ENCODE measurements at places on chromosomes 11 and 22.

- no peak for DNase-seq
Observed at GRCh38 chr22:37281646-37282384, 493 bp upstream of the CYTH4 start.

- DNase-seq, result peak; percentile 27
Observed at GRCh38 chr22:36986242-36986821, 32.9 kb downstream of the TST start.

DNA sequence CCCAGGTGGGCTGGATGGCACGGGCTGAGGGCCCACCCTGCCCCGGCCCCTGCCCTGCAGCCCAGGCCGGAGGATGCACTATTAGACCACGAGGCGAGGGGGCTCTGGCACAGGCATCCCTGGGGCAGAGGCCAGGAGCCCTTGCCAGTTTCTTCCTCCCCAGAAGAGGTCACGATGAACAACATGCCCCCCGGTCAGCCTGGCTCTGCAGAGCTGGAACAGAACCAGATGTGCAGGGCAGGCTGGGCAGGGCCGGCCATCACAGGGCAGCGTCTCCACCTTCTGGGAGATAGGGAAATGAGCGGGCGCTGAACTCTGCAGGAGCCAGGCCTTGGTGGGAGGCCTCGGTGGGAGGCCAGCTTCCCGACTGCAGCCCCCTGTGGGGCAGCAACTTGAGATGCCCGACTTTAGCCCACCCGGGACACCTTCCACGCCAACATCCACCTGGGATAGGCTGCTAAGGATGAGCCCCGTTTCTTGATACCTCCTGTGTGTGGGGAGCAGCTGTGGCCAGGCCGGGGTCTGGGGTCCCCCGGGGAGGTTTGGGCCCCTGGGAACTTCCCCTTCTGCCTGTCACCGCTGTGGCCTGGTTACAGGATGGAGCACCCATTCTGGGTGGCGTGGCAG, 21.8 kb upstream of the GNB1L start:
- DNase-seq, result no peak

DNA sequence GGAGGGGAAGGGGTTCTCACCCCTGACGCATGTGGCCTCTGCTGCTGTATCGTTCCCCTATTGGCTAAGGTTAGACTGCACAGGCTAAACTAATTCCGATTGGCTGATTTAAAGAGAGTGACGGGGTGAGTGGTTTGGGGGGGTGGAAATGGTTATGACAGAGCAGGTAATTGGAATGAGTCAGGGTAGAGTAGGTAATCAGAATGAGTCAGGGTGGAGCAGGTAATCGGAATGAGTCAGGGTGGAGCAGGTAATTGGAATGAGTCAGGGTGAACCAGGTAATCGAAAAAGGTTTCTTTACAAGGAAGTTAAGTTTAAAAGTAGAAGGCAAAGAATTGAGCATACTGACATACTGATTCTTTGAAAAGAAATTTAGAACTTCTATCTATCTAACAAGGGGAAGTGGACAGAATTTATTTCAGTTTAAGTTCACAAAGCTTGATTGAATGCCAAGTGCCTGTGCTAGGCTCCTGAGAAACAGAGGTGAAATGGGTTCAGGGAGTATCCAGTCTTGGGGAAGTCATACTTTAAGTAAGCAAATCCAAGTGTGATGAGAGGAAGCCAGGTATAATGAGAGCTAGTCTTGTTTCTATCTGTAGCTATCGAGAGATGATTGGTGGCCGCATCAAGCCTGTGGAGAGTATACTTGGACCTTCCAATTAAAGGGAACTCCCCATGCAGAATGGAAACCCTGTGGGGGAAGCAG, 58.0 kb downstream of the C11orf91 start:
- DNase-seq, result no peak

- no peak for DNase-seq
Observed at GRCh38 chr11:95512682-95513081, 276.9 kb downstream of the FAM76B start.

DNA sequence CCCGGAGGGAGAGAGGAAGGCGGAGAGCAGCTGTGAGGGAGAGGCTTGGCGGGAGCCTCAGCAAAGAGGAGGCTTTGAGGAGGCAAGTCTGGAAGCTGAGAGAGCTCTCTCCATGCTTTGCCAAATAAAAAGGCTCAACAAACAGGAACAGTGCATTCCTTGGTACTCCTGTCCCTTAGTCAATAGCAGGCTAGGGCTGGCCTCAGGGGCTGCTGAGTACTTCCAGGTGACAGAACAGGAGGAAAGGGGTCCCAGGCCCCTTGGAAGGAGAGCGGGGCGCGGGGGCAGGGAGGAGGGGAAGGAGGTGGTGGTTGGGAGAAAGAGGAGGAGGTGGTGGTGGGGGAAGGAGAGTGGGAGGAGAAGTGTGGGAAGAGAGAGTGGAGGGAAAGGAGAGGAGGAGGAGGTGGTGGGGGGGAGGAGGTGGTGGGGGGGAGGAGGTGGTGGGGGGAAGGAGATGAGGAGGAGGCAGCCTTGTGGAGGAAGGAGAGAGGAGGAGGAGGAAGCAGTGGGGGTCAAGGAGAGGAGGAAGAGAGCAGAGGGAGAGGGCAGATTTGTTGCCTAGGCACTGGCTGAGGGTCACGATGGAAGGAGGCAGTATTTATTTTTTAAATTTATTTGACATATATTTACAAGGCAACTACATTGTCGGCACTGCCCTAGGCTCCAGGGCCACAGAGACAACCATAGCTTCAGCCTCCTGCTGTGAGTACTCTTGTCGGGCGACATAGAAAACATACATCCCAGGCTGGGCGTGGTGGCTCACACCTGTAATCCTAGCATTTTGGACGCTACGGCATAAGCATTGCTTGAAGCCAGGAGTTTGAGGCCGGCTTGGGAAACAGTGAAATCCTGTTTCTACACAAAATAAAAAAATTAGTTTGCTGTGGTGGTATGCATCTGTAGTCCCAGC, 74.2 kb upstream of the ZBED5 start:
- DNase-seq, result no peak

DNA sequence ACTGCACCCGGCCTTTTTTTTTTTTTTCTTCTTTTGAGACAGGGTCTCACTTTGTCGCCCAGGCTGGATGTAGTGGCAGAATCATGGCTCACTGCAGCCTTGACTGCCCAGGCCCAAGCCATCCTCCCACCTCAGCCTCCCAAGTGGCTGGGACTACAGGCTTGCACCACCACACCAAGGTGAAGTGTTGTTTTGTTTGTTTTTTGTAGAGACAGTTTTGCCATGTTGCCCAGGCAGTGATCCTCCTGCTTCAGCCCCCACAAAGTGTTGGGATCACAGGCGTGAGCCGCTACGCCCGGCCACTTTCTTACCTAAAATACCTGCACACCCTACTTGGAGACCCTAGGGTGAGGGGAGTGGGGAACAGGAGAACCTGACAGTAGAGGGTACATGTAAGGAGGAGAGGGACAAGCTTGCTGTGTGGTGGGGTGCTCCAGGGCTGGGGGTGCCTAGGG, 4.5 kb upstream of the AIFM3 start:
- no peak for DNase-seq

DNA sequence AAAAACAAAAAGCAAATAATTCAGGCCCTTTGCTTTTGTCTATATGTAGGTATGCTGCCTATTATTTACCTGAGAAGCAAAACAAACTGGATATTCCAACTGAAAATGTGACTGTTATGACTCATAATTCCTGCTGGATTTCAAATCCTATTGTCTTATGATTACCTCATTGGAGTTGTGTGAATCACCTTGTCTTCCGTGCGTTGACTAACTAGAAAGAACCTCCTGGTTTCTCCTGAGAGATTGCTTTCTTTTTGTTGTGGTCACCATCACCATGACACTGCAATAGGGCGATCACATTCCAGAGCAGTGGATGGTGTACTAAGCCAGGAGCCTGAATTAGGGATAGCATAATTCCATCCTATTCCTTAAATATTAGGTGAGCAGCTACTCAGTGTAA, 23.0 kb upstream of the EXPH5 start:
- no peak for DNase-seq

GRCh38 chr22:37070334-37070733, 18.8 kb downstream of the KCTD17 start:
- no peak for DNase-seq

GRCh38 chr22:39091126-39092081, 5.6 kb upstream of the APOBEC3H start:
- no peak for DNase-seq

- DNase-seq, result no peak
Observed at GRCh38 chr11:120545813-120546212, 34.3 kb downstream of the GRIK4 start.

GRCh38 chr22:22973336-22973735, 85.7 kb downstream of the IGLL5 start:
- DNase-seq, result no peak

GRCh38 chr22:31739795-31740201, 10.1 kb downstream of the PRR14L start:
- DNase-seq, result no peak

DNA sequence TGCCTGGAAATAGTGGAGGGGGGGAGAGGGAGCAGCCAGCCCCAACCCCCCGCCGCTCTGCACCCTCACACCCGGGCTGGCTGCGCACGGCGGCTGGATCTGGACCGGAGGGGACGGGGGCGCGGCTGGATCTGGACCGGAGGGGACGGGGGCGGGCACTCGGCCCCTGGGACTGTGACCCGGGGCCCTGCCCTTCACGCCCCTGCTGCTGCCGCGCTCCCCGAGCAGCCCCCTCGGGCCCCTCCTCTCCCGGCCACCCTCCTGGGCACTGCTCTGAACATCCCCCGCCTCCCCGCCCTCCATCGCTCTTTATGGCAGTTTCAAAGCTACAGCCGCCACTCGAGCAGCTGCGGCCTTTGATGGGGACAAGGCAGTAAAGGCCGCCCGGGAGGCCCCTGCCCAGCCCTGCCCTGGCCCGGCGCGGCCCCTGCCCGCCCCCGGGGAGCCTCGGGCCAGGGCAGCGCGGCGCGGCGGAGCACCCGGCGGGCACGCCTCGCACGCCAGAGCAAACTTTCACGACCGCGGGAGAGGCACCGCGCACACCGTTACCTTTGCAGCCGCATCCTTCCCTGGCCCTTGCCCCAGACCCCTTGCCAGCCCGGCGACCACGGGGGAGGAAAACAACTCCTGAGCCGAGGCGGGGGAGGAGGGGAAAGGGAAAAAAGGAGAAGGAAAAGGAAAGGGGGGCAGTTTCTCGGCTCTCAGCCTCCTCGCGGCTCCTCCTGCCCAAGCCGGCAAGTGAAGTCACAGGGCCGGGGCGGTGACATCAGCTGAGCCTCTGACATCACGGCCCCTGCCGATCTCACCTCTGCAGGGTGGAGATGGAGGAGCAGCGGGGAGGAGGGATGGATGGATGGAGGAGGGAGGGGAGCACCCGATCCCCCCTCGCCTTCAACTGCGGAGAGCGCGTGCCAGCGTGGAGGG, 13.1 kb upstream of the TCF20 start:
- DNase-seq, result no peak

GRCh38 chr11:2305140-2305778, 3.4 kb downstream of the TSPAN32 start:
- DNase-seq, result peak; percentile 76

DNA sequence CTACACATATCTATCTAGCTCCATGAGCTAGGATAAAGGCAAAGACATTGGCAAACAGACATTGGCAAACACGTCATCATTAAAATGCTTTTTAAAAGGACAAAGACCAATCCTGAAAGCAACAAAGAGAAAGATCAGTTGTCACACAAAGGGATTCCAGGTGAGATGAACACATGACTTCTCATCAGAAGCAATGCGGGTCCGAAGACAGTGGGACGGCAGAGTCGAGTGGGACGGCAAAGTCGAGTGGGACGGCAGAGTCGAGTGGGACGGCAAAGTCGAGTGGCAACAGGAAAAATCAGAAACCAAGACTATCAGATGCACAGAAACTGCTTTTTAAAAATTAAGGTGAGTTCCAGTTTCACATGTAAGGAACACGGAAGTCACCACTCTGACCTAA, 609.5 kb downstream of the BRD1 start:
- DNase-seq, result no peak

GRCh38 chr11:26028393-26028911, 303.5 kb upstream of the ANO3 start:
- no peak for DNase-seq

GRCh38 chr11:72309641-72310040, 65.7 kb upstream of the PHOX2A start:
- no peak for DNase-seq

GRCh38 chr11:87281496-87281895, 243.8 kb downstream of the TMEM135 start:
- DNase-seq, result no peak

DNA sequence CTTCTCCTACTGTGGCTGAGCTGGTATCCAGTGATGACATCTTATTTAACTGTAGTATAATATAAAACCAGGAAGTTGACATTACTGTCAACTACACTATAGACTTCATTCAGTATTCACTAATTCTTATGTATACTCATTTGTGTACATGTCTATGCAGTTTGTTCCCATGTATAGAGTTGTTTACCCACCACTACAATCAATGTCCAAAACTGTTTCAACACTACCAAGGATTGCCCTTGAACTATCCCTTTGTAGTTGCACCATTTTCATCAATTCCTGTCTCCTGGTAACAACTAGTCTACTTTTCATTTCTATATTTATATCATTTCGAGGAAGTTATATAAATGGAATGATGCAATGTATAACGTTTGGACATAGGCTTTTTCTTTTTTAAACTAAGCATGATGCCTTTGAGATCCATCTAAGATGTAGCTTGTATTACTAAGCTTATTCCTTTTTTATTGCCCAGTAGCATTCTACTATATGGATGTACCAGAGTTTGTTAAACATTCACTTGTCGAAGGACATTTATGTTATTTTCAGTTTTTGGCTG, 39.2 kb downstream of the TMEM135 start:
- DNase-seq, result no peak

DNA sequence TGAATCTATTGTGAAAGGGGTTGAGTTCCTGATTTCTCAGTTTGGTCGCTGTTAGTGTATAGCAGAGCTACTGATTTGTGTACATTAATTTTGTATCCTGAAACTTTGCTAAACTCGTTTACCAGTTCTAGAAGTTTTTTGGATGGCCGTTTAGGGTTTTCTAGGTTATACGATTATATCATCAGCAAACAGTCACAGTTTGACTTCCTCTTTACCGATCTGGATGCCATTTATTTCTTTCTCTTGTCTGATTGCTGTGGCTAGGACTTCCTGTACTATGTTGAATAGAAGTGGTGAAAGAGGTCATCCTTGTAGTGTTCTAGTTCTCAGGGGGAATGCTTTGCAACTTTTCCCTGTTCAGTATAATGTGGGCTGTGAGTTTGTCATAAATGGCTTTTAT, 24.6 kb upstream of the OOSP4B start:
- no peak for DNase-seq

- no peak for DNase-seq
Observed at GRCh38 chr22:38180841-38181452, 683 bp downstream of the PLA2G6 start.

All from stimulated activated CD8-positive, alpha-beta memory T cell treated with anti-CD3 and anti-CD28 coated beads, Interleukin-7, amount 100 ng/mL, for 24 hours (primary cell).